Vagina (tissue), 2 donors: ENCODE measurements at places on chromosomes 11 and 22.

GRCh38 chr22:36334821-36335603 lies 52.8 kb downstream of the MYH9 start:
- DNase-seq = no peak

GRCh38 chr11:1778141-1778911 lies 14.6 kb upstream of the CTSD start:
- DNase-seq = no peak

DNA sequence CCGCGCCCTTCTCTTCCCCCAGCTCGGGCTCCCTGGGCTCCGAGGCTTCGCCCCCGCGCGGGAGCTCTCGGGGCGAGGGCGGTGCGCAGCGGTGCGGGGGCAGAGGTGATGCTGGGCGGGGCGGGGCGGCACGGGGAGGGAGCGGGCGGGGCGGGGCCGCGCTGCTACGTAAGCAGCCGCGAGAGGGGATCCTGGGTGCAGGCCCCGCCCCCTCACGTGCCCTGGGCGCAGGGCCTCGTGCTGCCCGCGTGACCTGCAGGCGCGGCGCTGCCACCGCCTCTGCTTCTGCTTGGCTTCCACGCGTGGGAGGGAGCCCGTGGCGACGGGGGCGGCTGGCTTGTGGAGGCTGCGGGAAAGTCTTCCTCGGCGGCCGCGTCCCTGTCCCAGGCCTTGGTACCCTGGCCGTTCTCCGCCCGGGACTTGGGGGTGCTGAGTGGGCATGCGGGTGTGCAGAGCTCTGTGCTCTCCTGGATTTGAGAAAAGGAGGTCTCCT lies 132.6 kb upstream of the HSD17B12 start:
- DNase-seq = no peak

- DNase-seq = no peak
Measured at GRCh38 chr22:24810043-24810749, 4.2 kb downstream of the SGSM1 start.

DNA sequence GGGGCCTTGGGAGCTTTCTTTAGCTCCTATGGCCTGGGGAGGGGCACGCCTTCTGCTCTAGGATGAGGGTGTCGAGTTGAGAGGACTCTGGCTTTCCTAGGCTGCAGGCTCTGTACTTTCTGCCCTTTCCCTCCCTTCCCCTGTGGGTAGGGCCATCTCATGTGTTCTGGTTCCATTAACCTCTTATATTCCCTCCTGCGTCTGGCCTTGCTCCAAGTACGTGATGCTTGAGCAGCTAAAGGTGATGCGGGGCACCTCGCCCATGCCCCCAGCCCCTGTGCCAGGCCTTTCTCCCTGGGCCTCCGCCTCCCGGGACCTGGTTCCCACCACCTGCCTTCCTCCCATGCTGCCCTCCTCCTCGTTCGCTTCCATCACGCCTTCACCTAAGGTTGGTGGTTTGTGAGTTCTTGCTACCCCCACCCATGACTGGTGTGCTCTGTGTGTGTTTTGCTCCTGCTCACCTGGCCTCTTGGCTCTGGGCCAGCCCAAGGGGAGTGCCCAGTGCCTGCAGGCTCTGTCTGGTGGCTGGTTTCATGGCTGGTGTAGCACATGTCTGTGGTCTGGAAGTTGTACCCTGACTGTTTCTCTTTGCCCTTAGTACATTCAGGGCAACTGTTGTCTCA lies 34.1 kb downstream of the PHLDB1 start:
- no peak for DNase-seq

- no peak for DNase-seq
Measured at GRCh38 chr22:43953988-43954785, 1.1 kb upstream of the SAMM50 start.
